ENCODE measurements at places on chromosomes 13 and 19.

- no peak for DNase-seq
These were observed 15.9 kb upstream of the NOP53 start for GRCh38 chr19:47729468-47729798.

- no peak for DNase-seq
These were observed 63.0 kb downstream of the TBC1D4 start for GRCh38 chr13:75418997-75419396.

GRCh38 chr19:674282-675151, 1.7 kb upstream of the FSTL3 start:
- DNase-seq = no peak

DNA sequence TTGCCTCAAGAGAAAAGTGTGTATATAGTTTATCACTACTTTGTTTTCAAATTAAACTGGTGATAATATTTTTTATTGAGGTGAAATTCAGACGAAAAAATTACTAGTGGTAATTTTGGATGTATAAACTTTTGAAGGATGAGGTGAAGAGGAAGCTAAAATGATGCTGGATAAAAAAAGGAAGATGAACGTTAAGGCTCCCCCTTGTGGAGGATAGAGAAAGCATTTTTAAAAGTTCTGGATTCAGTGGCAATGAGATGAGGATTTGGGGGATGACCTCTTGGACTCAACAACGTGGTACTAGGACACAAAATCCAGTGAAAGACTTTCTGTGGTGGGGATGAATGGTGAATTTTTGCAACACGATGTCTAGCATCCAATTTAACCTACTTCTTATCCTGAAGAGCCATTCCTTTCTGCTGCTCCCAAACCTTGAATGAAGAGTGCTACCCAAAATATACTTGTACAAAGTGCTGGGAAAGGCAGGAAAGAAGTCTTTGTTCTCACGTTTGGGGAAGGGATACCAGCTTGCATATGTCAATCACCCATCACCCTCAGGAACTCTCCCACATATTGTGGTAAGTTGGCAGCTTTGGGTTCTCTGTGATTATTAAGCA, 7.3 kb upstream of the SIGLEC5 start:
- no peak for DNase-seq

- DNase-seq = no peak
These were observed 852.0 kb downstream of the DACH1 start for GRCh38 chr13:71015021-71015420.

DNA sequence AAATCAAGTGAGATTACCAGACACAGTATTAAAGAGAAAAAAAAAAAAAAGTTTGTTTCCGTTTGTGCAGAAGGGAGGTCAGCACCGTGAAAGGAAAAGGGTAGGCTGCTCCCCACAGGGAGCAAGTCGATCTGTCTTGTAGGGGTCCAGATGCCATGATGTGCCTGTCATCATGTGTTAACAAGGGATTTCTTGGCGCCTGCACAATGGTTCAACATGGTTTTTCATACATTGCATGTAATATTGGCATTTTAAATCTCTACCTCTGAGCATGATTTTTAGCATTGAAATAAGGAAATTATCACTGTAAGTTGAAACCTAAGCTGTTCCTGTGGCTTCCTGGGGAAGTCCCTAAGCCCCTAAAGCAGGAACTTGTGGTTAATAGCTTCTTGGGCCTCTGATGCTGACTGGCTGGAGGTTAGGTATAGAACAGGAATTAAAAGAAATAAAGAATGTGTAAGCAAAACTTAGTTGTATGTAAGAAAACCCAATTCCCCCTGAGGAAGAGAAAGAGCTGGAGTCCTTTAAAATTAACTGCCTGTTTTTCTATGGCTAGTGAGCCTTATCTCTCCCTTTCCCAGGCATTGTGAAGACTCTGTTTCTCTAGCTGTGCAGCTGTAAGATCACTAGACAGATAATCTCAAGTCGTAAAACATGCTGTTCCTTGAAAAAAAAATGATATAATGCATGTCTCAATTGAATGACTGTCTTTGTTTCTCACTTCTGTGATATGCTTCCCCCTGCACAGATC, 7.4 kb upstream of the FCGBP start:
- no peak for DNase-seq

DNA sequence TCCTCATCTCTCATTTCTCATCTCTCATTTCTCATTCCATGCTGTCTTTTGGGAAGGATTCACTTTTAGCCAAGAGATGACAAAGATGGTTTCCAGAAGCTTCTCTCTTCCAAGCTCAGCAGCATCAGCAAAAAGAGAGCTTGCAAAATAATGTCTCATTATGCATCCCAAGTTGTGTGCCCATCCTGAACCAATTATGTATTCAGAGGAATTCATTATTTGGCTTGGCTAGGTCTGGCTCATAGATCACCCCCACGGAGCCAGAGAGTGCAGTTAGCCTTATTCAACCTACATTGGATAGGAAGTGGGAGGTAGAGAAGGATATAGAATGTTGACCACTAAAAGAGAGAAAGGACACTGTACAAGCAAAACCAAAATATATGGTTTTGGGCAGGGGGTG, 5.4 kb upstream of the OLFM2 start:
- no peak for DNase-seq

GRCh38 chr19:2922987-2923386, 21.8 kb downstream of the ZNF77 start:
- no peak for DNase-seq

DNA sequence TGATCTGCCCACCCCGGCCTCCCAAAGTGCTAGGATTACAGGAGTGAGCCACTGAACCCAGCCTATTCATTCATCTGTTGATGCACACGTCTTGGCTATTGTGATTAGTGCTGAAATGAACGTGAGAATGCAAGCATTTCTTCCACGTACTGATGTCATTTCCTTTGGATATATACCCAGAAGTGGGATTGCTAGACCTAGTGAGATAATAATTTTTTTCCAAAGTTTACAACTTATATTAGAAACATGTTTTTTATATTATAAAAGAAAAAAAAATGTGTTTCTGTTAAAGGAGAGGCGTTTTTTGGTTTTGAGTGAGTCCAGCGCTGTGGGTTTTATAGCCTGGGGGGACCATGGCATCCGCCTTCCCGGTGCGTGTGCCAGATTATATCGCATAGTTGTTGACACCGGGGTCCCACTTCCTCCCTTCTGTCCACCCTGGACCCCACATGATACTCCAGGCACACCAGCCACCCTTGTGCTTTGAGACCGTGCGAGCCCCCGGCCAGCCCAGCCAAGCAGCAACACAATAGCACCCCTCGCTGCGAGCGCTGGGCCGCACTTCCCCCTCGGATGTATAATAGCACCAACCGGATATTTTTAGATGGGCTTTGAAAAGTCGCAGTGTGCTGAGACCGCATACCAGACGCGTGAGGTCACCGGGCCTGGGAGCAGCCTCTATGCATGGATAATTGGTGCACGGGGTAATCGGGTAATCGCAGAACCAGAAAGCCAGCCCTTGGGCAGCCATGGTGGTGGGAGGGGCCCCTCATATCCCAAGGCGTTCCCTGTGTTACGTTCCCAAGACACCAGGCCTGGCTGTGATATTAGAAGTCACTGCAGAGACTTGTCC, 59.6 kb downstream of the MYO9B start:
- DNase-seq = no peak

- no peak for DNase-seq
These were observed 2.8 kb downstream of the ADGRL1 start for GRCh38 chr19:14203177-14203576.

DNA sequence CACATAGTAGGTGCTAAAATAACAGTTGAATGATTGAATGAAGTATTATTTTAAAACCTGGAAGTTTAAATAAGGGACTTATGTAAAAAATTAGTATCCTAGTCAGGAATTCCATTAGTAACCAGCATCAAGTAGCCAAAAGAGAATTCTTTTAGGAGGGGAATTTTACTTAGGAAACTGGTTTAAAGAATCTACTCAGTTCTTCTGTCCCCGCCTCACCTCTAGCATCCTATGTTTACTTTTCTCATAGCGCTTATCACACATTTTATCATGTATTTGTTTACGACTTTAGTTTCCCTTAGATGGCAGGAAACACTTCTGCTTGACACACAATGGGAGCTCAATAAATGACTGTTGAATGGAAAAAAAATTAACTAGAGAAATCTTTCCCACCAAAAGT, 229.0 kb downstream of the KLF5 start:
- no peak for DNase-seq

DNA sequence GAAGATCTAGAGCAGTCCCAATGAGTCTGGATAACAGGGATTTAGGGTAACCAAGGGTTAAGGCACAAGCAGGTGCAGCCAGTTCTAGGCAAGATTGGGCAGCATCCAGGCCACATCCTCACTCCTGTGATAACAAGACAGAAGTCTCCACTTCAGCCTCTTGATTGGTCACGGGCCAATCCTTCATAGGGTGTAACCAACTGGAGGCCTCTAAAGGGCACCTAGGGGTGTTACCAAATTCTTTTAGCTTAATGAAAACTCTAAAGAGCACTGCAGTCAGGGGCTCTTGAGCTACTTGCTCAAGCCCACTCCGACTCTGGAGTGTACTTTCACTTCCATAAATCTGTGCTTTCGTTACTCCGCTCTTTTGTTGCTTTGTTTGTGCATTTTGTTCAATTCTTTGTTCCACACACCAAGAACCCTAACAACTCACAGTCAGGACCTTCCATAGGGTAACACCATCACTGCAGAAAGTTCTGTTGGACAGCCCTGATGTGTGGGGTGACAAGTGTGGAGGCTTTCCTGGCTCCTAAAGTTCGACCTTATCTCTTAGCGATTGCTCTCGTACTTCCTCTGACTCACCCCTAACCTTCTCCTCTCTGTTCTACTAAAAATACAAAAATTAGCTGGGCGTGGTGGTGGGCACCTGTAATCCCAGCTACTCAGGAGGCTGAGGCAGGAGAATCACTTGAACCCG, 36.1 kb downstream of the ZSWIM9 start:
- no peak for DNase-seq

GRCh38 chr13:97191142-97191541, 31.0 kb upstream of the MBNL2 start:
- DNase-seq = no peak

GRCh38 chr13:90800082-90800746, 547.3 kb upstream of the MIR17HG start:
- DNase-seq = no peak

DNA sequence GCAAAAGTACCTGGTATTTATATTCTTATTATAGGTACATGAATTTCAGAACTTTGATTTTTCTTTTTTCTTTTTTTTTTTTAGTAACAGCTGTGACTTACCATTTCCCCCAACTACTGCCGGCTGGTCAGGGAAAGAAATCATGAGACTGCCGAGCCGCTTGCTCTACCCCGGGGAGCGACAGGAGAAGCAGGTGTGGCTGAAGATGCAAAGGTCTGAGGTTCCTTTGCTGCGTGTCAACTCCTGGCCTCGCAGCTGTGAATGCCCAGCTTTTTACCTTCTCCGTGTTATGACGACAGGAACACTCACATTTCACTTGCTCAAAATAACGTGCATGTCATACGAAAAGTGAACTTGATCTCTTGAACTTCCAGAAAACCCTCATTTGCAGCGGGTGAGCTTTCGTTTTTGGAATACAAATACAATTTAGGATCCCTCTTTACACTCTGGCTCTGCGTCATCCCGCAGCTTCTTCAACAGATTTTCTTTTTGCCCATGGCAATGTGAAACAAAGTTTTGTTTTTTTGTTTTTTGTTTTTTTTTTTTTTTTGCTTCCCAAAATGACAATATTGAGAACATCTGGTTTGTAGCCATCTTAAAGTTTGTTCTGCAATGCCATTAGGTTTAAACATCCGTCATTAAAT, 117.9 kb downstream of the EFNB2 start:
- DNase-seq = no peak

DNA sequence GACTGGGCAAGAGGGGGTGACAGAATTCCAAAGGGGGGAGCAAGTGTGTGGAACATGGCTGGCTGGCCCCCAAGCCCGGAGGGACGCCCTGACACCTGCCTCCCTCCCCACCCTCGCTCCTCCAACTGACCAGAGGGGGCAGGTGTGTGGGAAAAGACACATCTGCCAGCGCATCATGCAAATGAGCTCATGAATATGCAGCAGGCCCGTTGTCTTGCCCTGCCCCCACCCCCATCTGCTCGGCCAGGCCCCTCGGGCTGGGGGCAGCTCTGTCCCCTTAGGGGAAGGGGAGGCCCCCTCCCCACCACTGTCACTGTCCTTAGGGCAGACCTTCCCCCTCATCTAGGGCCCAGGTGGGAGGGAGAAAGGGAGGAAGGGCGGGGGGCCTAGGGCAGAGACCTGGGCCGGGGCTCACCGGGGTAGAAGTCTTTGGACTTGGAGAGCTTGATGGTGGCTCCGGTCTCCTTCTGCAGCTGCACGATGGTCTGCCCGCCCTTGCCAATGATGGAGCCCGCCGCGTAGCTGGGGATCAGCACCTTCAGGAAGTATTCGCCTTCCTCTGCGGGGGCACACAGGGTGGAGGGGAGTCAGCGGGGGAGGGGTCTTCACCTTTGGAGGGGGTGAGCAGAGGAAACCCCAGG, 12.9 kb downstream of the NOVA2 start:
- DNase-seq = no peak

DNA sequence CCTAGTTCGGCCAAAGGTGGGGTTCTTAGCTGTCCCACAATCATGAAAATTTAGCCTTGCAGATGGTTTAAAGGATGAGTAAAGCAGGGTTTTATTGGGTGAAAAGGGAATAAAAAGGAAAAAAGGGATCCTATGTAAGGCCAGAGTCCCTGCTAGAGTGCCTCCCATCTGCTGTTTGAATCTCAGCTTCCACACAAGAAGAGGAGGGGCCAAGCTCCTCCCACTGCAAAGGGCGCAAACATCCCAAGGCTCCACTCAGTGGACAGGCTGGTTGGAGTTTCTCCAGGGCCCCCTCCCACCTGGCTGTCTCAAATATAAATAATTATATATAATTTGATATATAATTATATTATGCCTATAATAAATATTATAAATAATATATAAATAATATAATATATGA, 1272.1 kb upstream of the PCDH20 start:
- DNase-seq = no peak

GRCh38 chr13:104944176-104944575, 1591.3 kb downstream of the EFNB2 start:
- DNase-seq = no peak

DNA sequence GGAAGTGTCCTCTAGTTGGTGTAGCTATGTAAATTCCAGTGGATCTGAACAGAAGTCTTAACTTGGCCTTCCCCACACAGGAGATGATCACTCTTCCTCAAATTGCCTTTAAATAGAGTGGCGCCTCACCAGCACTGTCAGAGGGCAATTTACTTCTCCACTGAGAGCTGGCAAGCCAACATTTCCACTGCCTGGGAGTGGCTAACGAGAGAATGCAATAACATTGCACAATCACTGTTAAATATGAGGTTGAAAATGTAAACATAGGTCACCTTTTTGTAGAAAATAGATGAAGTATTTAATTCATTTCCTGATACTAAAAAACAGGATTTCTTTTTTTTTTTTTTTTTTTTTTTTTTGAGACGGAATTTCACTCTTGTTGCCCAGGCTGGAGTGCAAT, 55.4 kb upstream of the UBL3 start:
- no peak for DNase-seq

All from stimulated activated CD4-positive, alpha-beta T cell treated with anti-CD3 and anti-CD28 coated beads, Interleukin-15, amount 100 ng/mL, for 1 hour (primary cell).